ENCODE measurements at places on chromosomes 4 and X. TPM values are rescaled to one million over a fixed set of nuclear protein-coding genes. Genes with fewer than 3 reads are reported as not detected.
A peak's percentile ranks its signal among the peaks of the same experiment; 100 is the strongest.

FAM50A gene
- total RNA-seq, result 62.1 TPM

MAMLD1 gene
- total RNA-seq, result 1.7 TPM

BMX gene
- total RNA-seq, result not detected

DNA sequence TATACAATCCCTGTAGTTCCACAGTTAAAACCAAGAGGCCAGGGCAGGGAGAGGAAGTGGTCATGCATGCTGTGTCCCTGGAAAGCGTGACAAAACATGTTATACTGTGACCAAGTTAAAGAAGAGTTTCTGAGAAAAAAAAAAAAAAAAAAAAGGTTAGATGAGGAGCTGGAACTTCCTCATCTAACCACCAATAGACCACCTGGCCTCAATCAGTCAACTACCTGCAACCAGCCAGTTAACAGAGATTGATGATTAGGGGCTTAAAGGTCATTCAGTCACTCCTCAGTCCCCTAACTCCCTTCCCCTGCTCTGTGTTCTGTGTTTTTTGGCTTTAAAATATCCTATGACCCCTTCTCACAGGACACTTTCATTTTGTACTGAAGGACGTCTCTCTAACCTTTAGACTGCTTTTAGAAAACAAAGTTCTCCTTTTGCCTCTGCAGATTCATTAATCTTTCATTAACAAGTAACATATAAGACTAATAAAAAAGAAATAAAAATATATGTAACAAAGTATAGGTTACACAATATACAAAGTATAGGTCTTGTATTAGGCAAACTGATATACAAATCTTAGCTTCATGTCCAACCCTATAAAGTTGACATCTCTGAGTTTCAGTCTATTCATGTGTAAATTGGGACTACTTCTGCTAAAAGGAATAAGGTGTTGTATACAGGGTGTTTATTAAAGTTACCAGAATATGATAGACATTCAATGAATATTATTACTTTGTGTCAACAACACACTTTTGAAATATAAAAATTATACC is 179.1 kb upstream of the NDST4 start:
- H3K4me3 ChIP-seq, result no peak overlapping the region
- no peaks in the 10 kb centered on the region for H3K36me3 ChIP-seq
- H3K27ac ChIP-seq, result no peak overlapping the region
- no peaks in the 10 kb centered on the region for H3K27me3 ChIP-seq
- no peaks in the 10 kb centered on the region for H3K4me1 ChIP-seq

- H3K27me3 ChIP-seq, result peaks cover 7% of the 10 kb centered on the region
- no peak for DNase-seq
- no peak overlapping the region for H3K4me3 ChIP-seq
- H3K36me3 ChIP-seq, result no peaks in the 10 kb centered on the region
- no peaks in the 10 kb centered on the region for H3K4me1 ChIP-seq
Measured at GRCh38 chr4:173704201-173704600, 174.2 kb upstream of the HAND2 start.

DNA sequence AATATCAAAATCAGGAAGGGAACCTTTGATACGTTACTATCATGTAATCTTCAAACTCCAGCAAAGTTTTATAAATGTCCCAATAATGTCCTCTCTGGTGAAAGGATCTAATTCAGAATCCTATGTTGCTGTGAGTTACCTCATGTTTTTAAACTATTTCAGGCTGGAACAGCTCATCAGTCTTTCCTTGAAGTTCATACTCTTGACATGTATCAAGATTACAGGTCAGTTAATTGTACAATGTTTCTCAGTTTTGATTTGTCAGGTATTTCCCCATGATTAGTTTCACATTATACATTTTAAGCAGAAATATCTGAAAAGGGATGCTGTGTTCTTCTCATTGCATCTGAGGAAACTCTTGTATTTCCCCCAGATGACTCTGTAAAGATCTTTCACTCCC is 136.5 kb upstream of the HS3ST1 start:
- H3K36me3 ChIP-seq, result no peaks in the 10 kb centered on the region
- no peak for DNase-seq
- no peak overlapping the region for H3K4me3 ChIP-seq
- H3K27ac ChIP-seq, result no peak overlapping the region

GRCh38 chr4:6125103-6125651 is 75.2 kb downstream of the JAKMIP1 start:
- H3K36me3 ChIP-seq, result no peaks in the 10 kb centered on the region
- H3K4me3 ChIP-seq, result no peak overlapping the region
- H3K27ac ChIP-seq, result no peak overlapping the region

GRCh38 chrX:37455381-37455780 is 106.2 kb downstream of the PRRG1 start:
- peak overlapping the region; percentile 43 for H3K27ac ChIP-seq
- H3K36me3 ChIP-seq, result peaks cover 8% of the 10 kb centered on the region
- H3K4me1 ChIP-seq, result peaks cover 32% of the 10 kb centered on the region

DNA sequence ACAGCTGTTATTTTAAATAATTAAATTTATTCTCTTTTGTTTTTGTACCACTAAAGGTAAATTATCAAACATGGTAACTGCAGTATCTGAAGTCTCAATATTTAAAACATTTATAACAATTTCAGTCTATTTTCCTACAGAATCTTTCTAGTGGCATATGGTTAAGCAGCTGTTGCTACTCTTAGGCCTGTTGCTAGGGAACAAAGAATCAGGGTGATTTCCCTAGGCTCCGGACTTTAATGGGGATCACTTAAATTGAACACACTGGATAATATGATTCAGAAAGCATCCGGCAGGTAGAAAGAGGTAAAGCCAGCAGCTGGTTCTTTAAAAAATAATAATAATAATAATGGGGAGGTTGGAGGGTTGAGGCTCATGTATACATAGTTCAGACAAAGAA is 17.6 kb downstream of the FBXO8 start:
- H3K27me3 ChIP-seq, result no peaks in the 10 kb centered on the region
- peaks cover 5% of the 10 kb centered on the region for H3K36me3 ChIP-seq

DNA sequence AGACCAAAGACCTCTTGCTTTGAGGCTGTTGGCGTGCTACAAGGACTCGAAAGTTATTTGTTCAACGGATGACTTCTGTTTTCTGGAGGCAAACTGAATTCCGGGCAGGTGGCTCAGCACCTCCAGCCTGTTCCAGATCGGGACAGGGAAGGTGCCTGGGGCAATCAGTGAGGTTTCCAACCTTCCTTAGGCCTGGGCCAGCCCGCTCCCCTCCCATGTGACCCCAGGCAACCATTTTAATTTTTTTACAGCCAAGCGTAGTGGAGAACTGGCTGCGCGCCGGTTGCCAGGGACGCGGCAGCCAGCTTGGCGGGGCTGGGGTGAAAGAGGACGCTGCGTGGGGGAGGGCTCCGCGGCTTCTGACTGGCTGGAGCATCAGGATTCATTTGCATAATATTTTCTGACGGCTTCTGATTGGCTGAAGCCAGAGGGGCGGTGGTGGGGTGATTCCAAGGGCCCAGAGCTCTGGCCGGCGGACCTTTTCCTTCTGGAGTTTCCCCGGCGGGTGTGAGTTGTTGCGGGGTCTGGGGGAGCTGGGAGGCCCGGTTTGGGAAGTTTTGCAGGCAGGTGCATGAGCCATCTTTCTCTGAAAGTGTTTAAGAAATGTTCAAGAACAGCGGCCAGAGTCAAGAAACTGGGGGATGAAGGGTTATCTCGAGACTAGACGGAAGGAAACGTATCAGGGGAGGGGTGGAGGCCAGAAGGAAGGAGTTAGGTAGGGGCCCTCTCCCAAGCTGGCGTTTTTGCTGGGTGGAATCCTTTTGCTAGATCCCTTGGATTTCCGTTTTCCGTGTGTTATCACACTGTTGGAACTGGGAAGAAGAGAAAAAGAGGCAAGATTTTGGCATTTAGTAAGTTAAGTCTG is at the start of gene MID1IP1:
MID1IP1 (plus strand) TSS at position 479 of the 865 bp plus-strand sequence. CDS start 3,488 bp downstream, outside the sequence.
- H3K27ac ChIP-seq, result peak within 1 kb of the TSS; percentile 97
- peak within 1 kb of the TSS; percentile 83 for H3K4me3 ChIP-seq
- peaks cover 27% of the 10 kb centered on the region for H3K27me3 ChIP-seq
- DNase-seq, result peak; percentile 89
- H3K36me3 ChIP-seq, result peaks cover 25% of the 10 kb centered on the region
- peaks cover 20% of the 10 kb centered on the region for H3K4me1 ChIP-seq

GRCh38 chrX:151754047-151754429 is 19.5 kb downstream of the CNGA2 start:
- H3K4me1 ChIP-seq, result peaks cover 12% of the 10 kb centered on the region
- no peaks in the 10 kb centered on the region for H3K36me3 ChIP-seq

GRCh38 chrX:91081873-91082272 is 352.8 kb upstream of the PABPC5 start:
- H3K4me3 ChIP-seq, result no peak overlapping the region
- H3K36me3 ChIP-seq, result no peaks in the 10 kb centered on the region
- no peaks in the 10 kb centered on the region for H3K27me3 ChIP-seq
- no peak overlapping the region for H3K27ac ChIP-seq
- DNase-seq, result no peak
- peaks cover 21% of the 10 kb centered on the region for H3K4me1 ChIP-seq

DNA sequence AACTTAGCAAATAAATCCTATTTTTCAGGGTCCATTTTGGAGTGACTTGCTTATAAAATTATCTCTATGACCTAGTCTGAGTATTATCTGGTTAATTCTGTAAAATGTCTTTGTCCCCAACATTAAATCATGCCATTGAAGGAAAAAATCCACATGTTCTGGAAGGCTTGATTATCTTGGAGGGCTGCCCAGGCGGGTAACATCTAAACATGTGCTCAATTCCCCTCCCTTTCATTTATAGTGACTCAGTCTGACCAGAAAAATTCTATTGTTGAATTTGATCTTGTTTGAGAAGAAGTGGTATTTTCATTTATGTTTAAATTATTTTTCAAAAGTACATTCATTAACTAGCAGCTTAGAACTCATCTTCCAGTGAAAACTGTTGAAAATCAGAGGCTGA is 55.4 kb upstream of the SLC10A7 start:
- H3K4me1 ChIP-seq, result peaks cover 13% of the 10 kb centered on the region
- no peak overlapping the region for H3K27ac ChIP-seq
- no peaks in the 10 kb centered on the region for H3K27me3 ChIP-seq
- DNase-seq, result peak; percentile 68

DNA sequence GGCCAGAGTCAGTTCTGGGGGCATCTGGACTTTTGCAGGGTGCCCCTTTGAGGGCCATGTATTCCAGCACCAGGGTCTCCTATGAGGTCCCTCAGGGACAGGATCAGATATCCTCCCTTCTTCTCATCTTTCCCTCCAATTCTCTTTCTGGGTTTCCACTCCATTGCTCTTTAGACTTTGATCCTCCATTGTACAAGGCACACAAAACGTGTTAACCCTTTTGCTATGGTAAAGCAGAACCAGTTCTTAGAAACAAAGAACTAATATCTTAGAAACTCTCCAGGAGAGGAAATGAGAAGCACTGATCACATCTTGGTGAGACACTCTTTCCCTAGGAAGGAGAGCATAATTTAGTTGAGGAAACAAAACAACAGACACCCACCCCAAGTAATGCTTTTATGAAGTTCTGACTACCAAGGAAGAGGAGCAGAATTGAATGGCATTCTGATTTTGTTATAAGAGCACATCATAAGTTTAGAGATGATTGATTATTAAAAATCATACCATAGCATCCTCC is 200.7 kb upstream of the NPY2R start:
- H3K27ac ChIP-seq, result no peak overlapping the region
- no peak overlapping the region for H3K4me3 ChIP-seq
- DNase-seq, result no peak
- no peaks in the 10 kb centered on the region for H3K27me3 ChIP-seq
- peaks cover 18% of the 10 kb centered on the region for H3K4me1 ChIP-seq
- no peaks in the 10 kb centered on the region for H3K36me3 ChIP-seq

DNA sequence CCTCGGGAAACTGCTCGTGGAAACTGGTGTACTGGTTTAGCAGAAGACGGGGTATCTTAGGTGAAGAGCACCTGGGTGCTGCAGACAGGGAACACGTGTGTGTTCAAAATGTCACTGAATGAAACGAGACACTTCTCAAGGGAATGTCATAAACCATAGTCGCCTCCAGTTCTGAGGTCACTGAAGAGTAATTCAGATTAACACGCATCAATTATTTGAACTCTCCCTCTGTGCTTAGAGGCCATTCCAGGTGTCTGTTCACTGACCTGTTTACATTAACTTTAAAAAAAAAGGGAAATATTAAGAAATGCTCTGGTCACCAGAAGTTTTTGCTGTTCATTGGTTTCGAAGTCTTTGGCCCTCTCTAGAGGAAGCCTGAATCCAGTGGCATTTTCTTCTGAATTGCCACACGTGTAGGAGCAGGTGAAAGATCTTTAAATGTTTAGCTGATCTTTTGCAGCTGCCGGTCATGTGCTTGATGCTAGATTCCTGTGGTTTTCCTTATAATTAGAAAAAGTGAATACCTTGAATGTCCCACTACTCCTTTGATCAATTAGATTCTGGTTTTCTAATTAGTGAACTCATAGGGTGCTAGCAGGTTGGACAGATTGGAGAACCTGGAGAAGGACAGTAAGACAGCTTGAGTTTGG is 330.5 kb downstream of the ARHGAP10 start:
- no peak overlapping the region for H3K4me3 ChIP-seq
- no peak overlapping the region for H3K27ac ChIP-seq
- no peaks in the 10 kb centered on the region for H3K27me3 ChIP-seq
- H3K36me3 ChIP-seq, result peaks cover 42% of the 10 kb centered on the region

DNA sequence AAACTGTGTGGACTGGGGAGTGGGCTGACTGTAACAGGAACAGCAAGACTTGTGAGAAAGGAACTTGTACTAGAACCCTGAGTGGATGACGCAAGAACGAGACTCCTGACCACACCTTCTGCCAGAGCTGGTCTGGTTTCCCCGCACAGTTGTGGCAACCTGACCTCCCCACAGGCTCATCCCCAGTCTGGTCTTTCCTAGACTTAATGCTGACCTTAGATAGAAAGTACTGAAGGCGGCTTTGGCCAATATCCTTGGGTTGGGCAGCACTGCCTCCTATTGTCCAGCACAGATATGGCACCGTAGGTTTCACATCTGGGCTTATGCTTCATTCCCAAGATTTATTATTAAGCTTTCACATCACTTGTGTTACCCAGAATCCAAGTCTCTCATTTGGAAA is 137.8 kb upstream of the FRG1 start:
- no peaks in the 10 kb centered on the region for H3K36me3 ChIP-seq
- H3K27me3 ChIP-seq, result no peaks in the 10 kb centered on the region
- no peak for DNase-seq
- no peak overlapping the region for H3K27ac ChIP-seq
- H3K4me3 ChIP-seq, result no peak overlapping the region
- no peaks in the 10 kb centered on the region for H3K4me1 ChIP-seq

DNA sequence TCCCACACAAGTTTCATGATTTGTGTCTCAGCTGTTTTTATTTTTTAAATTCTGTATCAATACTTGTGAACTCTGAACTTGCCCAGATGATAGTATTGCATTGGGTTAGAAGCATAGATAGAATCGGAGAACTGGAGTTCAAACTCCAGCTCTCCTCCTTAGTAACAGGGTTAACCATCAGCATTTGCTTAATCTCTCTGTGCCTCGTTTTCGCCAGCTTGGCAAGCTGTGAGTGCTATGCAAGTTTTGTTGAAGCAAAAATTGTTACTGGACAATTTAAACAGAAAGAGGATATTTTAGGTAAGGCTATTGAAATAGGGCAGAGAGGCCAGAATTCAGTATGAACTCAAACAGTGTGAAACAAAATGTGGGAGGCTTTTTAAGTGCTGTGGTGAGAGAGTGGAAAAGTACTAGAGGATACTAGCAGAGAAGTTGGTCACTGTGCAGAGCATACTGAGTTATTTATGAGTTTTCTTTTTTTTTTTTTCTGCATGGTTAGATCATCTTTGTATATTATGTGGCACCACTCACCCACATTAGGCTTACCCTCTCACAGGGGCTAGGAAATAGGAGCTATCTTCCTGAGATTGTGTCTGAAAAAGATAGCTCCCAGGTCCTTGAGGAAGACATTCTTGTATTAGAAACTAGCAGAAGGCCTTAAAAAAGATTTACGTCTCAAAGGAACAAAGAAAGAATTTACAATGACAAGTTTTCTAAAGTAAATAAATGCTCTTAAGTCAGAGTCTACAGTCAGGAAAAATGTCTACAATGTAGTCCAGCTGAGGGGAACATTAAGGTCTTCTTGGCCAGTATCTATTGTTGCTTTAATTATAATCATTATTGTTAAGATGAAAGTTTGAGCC is 1126.6 kb downstream of the FAT4 start:
- no peaks in the 10 kb centered on the region for H3K36me3 ChIP-seq
- H3K27me3 ChIP-seq, result no peaks in the 10 kb centered on the region
- DNase-seq, result no peak
- H3K4me1 ChIP-seq, result no peaks in the 10 kb centered on the region

Measured in MCF 10A (cell line).